ENCODE measurements at places on chromosomes 5 and 9.

- H3K27me3 ChIP-seq: no peaks in the 10 kb centered on the region
- H3K27ac ChIP-seq: peak overlapping the region; percentile 68
- no peak overlapping the region for H3K4me3 ChIP-seq
- peaks cover 4% of the 10 kb centered on the region for H3K4me1 ChIP-seq
- no peak for DNase-seq
- H3K36me3 ChIP-seq: no peaks in the 10 kb centered on the region
Measured at GRCh38 chr9:7316166-7316795, 483.3 kb downstream of the DMAC1 start.

GRCh38 chr5:56289602-56289987 lies 56.5 kb upstream of the ANKRD55 start:
- H3K4me3 ChIP-seq: no peak overlapping the region
- H3K36me3 ChIP-seq: no peaks in the 10 kb centered on the region
- no peaks in the 10 kb centered on the region for H3K4me1 ChIP-seq
- H3K27me3 ChIP-seq: no peaks in the 10 kb centered on the region

GRCh38 chr9:110241260-110241857 lies 14.9 kb downstream of the TXN start:
- H3K36me3 ChIP-seq: peaks cover 29% of the 10 kb centered on the region
- no peak for DNase-seq
- H3K27me3 ChIP-seq: no peaks in the 10 kb centered on the region
- no peak overlapping the region for H3K4me3 ChIP-seq
- no peaks in the 10 kb centered on the region for H3K4me1 ChIP-seq
- H3K27ac ChIP-seq: no peak overlapping the region

- no peak for DNase-seq
- no peaks in the 10 kb centered on the region for H3K36me3 ChIP-seq
- no peaks in the 10 kb centered on the region for H3K27me3 ChIP-seq
Measured at GRCh38 chr9:72863456-72864094, 89.3 kb downstream of the ALDH1A1 start.

GRCh38 chr5:90944116-90944515 lies 385.5 kb downstream of the ADGRV1 start:
- H3K4me1 ChIP-seq: no peaks in the 10 kb centered on the region
- no peak overlapping the region for H3K4me3 ChIP-seq
- no peaks in the 10 kb centered on the region for H3K27me3 ChIP-seq
- DNase-seq: no peak
- H3K27ac ChIP-seq: no peak overlapping the region

GRCh38 chr9:5493679-5494511 lies 16.4 kb upstream of the PDCD1LG2 start:
- H3K36me3 ChIP-seq: no peaks in the 10 kb centered on the region
- H3K4me3 ChIP-seq: no peak overlapping the region
- no peaks in the 10 kb centered on the region for H3K27me3 ChIP-seq
- no peak overlapping the region for H3K27ac ChIP-seq
- H3K4me1 ChIP-seq: no peaks in the 10 kb centered on the region

- DNase-seq: peak; percentile 58
- peaks cover 34% of the 10 kb centered on the region for H3K4me1 ChIP-seq
- no peaks in the 10 kb centered on the region for H3K27me3 ChIP-seq
- H3K4me3 ChIP-seq: no peak overlapping the region
- H3K27ac ChIP-seq: no peak overlapping the region
Measured at GRCh38 chr9:129644365-129644764, 2.4 kb upstream of the ASB6 start.

DNA sequence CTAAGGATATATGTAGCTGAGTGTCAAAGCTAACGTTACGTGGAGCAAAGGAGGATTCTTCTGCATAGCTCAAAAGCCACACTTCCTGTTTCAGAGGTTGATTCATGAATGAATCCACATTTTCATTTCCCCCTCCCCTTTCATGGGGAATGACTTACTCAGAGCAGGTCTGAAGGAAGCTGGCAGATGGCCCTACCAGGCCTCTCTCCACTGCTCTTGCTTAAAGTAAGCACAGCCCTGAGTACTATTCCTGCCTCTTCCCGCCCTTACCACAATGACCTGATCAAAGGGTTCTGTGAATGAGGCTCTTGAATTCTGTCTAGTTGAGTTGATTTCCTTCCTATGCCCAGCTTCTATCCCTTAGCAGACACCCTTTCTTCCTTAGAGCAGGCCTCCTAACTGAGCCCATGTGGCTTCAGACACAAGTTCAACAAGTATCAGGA lies 6.3 kb downstream of the IGIP start:
- no peak overlapping the region for H3K4me3 ChIP-seq
- no peaks in the 10 kb centered on the region for H3K27me3 ChIP-seq
- no peaks in the 10 kb centered on the region for H3K36me3 ChIP-seq
- no peaks in the 10 kb centered on the region for H3K4me1 ChIP-seq

- H3K4me3 ChIP-seq: no peak overlapping the region
- no peaks in the 10 kb centered on the region for H3K36me3 ChIP-seq
- no peaks in the 10 kb centered on the region for H3K4me1 ChIP-seq
- H3K27me3 ChIP-seq: no peaks in the 10 kb centered on the region
- no peak overlapping the region for H3K27ac ChIP-seq
Measured at GRCh38 chr9:99352826-99353225, 130.7 kb downstream of the SEC61B start.

GRCh38 chr9:91101611-91102168 lies 260.0 kb downstream of the AUH start:
- no peak overlapping the region for H3K4me3 ChIP-seq
- H3K27me3 ChIP-seq: no peaks in the 10 kb centered on the region
- peaks cover 17% of the 10 kb centered on the region for H3K4me1 ChIP-seq
- no peak for DNase-seq
- H3K27ac ChIP-seq: peak overlapping the region; percentile 82
- no peaks in the 10 kb centered on the region for H3K36me3 ChIP-seq

GRCh38 chr5:66232706-66233445 lies 88.8 kb downstream of the SREK1 start:
- H3K36me3 ChIP-seq: no peaks in the 10 kb centered on the region
- H3K27ac ChIP-seq: no peak overlapping the region

GRCh38 chr5:172624083-172624995 lies 16.7 kb upstream of the NEURL1B start:
- H3K27ac ChIP-seq: no peak overlapping the region
- no peaks in the 10 kb centered on the region for H3K4me1 ChIP-seq
- H3K4me3 ChIP-seq: no peak overlapping the region

DNA sequence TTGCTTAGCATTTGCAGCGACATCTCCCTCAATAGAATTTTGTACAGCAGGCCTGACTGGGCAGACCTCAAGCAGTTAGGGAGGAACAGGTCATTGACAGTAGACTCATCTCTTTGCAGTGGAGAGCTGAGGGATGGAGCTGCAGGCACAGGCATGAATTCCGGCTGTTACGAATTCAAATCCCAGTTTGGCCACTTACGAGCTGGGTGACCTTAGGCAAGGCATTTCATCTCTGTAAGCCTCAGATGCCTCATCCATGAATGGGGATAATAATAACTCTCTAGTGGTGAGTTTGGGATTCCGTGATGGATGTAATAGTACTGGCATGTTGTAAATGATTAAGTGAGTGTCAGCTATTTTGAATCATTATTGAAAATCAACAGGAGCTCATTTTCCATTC lies 195.3 kb downstream of the SEMA6A start:
- no peak for DNase-seq
- no peaks in the 10 kb centered on the region for H3K27me3 ChIP-seq
- H3K4me3 ChIP-seq: no peak overlapping the region
- H3K36me3 ChIP-seq: no peaks in the 10 kb centered on the region
- H3K27ac ChIP-seq: no peak overlapping the region

DNA sequence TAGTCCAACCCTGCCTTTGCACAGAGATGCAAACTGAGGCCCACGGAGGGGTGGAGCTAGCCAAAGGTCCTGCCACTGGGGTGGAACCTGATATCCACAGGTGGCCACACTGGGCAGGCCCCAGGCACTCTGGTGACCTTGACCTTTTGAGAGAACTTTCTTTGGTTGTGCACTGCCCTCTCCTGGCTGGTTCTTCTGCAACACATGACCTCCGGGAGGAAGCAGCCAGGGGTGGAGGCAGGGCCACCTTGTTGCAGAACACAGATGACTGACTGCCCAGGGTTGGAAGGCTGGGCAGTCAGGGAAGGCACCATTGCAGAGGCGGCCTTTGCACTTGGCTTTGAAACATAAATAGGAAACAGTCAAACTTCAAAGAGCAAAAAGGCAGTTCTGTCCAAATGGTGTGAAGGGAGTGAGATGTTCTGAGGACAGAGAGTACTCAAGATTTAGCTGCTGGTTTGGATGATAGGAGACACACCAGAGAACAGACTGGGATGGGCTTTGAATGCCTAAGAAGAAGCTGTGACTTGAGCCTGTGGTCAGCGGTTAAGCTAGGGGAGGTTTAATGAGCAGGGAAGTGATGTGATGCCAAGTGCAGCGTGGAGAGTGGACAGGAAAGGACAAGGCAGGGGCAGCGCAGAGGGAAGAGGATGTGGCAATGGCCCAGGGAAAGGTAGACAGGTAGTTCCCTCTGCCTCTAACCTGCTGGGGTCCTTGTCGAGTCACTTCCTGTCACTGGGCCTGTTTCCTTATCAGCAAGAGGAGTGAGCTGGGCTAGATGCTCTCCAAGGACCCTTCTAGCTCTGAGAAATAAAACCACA lies 6.8 kb upstream of the TCOF1 start:
- H3K4me1 ChIP-seq: no peaks in the 10 kb centered on the region
- H3K36me3 ChIP-seq: no peaks in the 10 kb centered on the region
- DNase-seq: peak; percentile 16

- H3K27me3 ChIP-seq: no peaks in the 10 kb centered on the region
- H3K4me1 ChIP-seq: no peaks in the 10 kb centered on the region
- no peaks in the 10 kb centered on the region for H3K36me3 ChIP-seq
Measured at GRCh38 chr9:108550106-108550505, 305.7 kb downstream of the ACTL7B start.

DNA sequence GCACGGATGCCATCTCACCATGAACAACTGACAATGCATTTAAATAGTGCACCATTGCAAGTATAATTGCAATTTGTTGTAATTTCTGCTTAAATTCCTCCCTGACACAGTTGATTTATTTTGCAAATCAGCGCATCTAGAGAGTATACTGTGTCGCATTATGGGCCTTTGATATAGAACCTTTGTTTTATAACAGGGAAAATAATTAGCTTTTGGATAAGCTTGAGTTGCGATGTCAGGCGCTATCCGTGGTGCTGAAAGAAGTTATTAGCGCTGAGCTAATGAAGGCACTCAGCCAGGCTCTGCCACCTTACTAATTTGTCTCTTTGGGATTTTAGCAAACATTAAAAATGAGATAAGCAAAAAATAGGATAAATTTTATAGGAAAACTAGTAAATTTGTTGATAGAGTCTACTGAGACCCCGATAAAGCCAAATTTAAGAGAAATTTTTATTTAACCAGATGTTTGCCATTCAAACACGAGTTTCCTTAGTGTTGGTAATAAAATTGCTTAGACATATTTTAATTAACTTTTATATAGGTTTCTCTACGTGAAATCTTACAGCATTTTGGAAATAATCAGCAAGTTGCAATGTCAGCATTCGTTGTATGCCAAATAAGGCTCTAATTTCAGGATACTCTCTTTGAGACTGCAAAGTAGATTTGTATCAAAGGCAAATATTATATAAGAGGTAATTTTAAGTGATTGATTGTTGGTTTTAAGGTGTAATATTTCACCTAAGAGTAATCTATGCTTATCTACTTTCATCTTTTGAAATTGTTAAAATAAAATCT lies 355.5 kb downstream of the TLR4 start:
- no peak overlapping the region for H3K27ac ChIP-seq
- no peaks in the 10 kb centered on the region for H3K27me3 ChIP-seq
- no peaks in the 10 kb centered on the region for H3K4me1 ChIP-seq
- no peaks in the 10 kb centered on the region for H3K36me3 ChIP-seq
- H3K4me3 ChIP-seq: no peak overlapping the region

DNA sequence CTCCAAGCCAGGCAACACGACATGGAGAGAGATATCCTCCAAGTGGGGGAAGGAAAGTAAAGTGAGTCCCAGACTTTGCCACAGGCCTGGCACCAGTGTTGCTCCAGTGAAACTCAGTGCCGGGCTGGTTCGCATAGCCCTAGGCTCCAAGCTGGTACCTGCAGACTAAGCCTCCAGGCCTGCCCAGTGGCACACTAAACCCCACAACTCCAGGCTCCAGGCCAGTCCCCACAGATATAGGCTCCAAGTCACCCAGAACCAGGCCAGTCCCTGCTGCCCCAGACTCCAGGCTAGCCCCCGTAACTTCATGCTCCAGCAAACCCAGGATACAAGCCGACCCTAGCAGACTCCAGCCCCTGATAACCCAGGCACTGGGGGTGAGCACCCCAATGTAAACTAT lies 23.0 kb upstream of the AP3B1 start:
- no peak for DNase-seq
- no peaks in the 10 kb centered on the region for H3K4me1 ChIP-seq
- H3K27ac ChIP-seq: no peak overlapping the region
- H3K27me3 ChIP-seq: no peaks in the 10 kb centered on the region
- H3K36me3 ChIP-seq: no peaks in the 10 kb centered on the region

DNA sequence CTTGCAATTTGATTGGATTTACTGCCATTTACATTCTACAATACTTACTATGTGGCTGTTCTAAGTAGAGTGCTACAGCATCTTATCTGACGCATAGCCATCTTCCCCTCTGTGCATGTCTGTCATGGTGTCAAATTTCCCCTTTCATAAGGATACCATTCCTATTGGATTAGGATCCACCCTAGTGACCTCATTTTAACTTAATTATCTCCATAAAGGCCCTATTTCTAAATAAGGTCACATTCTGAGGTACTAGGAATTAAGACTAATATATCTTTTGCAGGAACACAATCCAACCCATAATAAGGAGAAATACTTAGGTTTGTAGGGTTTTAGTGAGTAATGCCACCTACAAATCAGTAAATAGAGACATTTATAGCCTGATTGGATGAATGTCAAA lies 268.0 kb downstream of the ADAMTSL1 start:
- no peaks in the 10 kb centered on the region for H3K36me3 ChIP-seq
- H3K27me3 ChIP-seq: no peaks in the 10 kb centered on the region
- no peaks in the 10 kb centered on the region for H3K4me1 ChIP-seq
- DNase-seq: no peak
- no peak overlapping the region for H3K27ac ChIP-seq

DNA sequence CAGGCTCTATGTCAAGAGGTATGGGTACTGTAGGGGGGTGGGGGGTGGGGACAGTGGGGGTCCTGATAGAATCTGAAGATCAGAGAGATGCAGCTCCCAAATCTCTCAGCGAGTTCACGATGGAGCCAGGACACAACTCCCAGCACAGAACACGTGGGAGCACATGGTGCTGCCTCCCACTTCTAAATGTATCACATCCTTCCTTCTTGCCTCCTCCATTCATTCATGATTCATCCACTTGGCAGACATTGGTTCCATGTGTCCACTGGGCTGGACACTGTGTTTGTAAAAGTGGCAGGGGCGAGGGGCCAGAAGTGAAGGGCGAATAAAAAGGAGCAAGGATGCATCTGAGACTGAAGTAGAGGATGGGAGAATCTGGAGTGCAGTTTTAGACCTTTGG lies 33.9 kb downstream of the SH3TC2 start:
- H3K4me3 ChIP-seq: no peak overlapping the region
- no peak overlapping the region for H3K27ac ChIP-seq
- H3K27me3 ChIP-seq: no peaks in the 10 kb centered on the region
- no peaks in the 10 kb centered on the region for H3K4me1 ChIP-seq
- no peak for DNase-seq

DNA sequence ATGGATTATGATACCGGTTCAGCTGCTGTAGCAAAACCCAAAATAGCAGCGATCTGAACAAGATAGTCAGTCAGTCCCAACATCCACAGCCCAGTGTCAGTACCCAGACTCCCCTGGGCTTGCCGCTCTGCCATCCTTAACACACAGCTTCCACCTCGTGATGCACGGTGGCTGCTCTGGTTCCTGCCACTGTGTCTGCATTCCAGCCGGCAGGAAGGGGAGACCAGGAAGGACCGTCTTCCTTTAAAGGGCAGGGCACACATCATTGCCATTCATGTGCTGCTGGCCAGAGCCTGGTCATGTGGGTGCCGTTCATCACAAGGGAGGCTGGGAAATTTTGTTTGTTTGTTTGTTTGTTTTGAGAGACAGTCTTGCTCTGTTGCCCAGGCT lies 131.0 kb upstream of the IER5L start:
- no peaks in the 10 kb centered on the region for H3K4me1 ChIP-seq
- H3K36me3 ChIP-seq: no peaks in the 10 kb centered on the region
- H3K27me3 ChIP-seq: no peaks in the 10 kb centered on the region
- H3K27ac ChIP-seq: no peak overlapping the region
- no peak overlapping the region for H3K4me3 ChIP-seq

Measured in ascending aorta (tissue), 2 donors.